NCI-H226 (cell line): ENCODE measurements at places on chromosomes 2 and 18.

GRCh38 chr2:15945909-15946705, 5.8 kb downstream of the MYCN start:
- DNase-seq = no peak

DNA sequence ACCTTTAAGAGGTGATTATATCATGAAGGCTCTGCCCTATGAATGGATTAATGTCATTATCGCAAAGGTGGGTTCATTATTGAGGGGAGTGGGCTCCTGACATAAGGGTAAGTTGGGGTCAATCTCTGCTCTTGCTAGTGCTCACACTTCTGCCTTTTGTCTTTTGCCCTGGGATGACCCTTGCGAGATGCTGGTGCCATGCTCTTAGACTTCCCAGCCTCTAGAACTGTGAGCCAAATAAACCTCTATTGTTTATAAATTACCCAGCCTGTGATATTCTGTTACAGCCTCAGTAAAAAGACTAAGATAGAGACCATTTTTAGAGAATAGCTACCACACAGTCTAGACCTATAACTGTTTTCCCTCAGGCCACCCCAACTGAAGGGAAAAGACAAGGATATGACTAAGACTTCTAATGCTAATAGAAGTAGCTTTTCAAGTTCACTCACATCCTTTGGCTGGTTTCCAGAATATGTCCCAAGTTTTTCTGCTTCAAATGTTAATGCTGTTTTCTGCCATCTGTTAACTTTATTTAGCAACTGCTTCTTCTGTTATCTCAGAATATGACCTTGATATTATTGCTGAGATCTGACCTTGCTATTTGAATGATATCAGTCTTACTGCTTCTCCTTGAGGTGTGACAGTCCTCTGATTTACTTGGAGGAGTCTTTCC, 65.1 kb upstream of the STAM2 start:
- peak; percentile 85 for DNase-seq

GRCh38 chr2:218807626-218808025, 24.0 kb downstream of the PRKAG3 start:
- DNase-seq = peak; percentile 35

DNA sequence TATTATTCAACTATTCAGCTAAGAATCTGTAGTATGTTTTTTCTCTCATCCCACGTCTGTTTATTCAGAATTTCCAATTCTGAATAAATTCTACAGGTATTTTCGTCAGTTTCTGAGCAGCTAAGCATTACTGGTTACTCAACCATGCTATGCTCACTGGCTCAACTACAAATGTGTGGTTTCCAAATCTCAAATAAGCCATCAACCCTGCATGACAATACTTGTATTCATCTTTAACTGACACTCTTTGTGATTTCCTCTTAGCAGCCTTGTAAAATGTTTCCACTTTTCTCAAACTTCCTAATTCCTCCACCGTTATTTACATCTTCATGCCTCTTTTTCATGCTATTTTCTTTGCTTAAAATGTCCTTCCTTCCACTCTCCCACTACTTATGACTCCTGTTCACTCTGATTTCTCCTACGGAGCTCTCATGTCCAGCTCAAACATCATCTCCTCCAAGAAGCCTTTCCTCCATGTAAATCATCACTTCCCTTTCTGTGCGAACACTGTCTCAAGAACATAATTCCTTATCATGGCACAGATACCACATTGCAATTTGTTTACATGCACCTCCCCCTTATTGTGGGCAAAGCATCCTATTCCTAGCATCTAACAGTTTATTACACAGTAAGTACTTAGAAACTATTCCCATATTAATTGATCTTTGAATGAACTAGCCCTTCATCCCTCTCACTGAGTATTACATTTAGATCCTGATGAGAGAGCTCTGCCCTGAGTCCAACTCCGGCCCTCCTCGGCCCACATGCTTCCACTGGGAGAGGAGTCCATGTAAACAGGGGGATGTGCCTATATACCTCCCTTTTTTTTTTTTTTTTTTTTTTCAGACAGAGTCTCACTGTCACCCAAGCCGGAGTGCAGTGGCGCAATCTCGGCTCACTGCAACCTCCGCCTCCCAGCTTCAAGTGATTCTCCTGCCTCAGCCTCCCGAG, 10.5 kb downstream of the CCDC88A start:
- DNase-seq = no peak
